Stimulated activated CD4-positive, alpha-beta T cell treated with anti-CD3 and anti-CD28 coated beads, TNF-alpha, amount 100 ng/mL, for 4 hours (primary cell): ENCODE measurements at places on chromosomes 7 and 10.

- DNase-seq: no peak
Measured at GRCh38 chr7:91657483-91658071, 222.9 kb downstream of the MTERF1 start.

- no peak for DNase-seq
Measured at GRCh38 chr10:80156216-80156615, 23.7 kb downstream of the PLAC9 start.

DNA sequence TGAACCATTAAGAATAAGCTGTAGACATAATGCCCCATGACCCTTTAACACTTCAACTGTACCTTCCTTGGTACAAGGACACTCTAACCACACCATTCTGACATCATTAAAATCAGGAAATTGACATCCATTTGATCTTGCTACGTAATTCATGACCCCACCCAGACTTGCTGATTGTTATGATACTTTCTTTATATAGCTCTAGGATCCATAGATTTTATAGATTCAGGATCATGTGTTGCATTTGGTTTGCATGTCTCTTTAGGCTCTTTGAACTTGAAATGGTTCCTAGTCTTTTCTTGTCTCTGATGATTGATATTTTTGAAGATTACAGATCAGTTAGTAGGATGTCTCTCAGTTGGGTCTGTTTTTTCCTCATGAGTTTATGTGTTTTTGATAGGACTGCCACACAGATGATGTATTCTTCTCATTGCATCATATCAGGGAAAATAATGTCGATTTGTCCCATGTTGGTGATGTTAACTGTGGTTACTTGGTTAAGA, 13.5 kb downstream of the CCM2 start:
- DNase-seq: no peak

- DNase-seq: no peak
Measured at GRCh38 chr10:64286533-64286932, 765.3 kb downstream of the REEP3 start.

- no peak for DNase-seq
Measured at GRCh38 chr7:120725376-120726039, 132.4 kb downstream of the TSPAN12 start.

DNA sequence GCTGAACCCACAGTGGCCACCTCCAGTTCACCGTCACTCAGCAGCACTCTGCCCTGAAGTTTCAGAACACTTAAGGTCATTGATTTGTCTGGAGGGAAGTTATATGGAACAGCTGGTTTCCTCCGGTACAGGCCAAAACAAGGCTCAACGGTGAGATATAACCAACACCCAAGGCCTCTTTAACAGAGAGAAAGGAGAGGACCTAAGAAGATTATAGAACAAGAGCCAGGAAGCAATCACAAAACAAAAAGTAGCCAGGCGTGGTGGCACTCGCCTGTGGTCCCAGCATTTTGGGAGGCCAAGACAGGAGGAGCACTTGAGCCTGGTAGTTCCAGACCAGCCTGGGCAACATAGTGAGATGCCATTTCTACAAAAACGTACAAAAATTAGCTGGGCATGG, 290.7 kb downstream of the SKIDA1 start:
- no peak for DNase-seq

DNA sequence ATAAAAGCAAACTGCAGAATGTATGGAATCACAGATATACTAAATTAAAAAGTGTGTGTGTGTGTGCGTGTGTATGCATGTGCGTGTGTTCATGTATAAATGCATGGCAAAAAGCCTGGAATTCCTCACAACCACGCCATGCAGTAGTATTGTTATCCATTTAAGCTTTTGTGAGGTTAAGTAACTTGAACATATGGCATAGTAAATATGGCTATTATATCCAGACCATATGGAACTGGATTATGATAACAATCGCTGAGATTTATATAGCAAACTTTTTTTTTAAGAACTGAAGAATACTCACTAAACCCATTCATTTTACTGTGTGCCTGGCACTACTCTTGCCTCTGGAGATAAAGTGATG, 22.3 kb upstream of the NANOS1 start:
- no peak for DNase-seq

- no peak for DNase-seq
Measured at GRCh38 chr7:94174956-94175355, 170.8 kb upstream of the BET1 start.

DNA sequence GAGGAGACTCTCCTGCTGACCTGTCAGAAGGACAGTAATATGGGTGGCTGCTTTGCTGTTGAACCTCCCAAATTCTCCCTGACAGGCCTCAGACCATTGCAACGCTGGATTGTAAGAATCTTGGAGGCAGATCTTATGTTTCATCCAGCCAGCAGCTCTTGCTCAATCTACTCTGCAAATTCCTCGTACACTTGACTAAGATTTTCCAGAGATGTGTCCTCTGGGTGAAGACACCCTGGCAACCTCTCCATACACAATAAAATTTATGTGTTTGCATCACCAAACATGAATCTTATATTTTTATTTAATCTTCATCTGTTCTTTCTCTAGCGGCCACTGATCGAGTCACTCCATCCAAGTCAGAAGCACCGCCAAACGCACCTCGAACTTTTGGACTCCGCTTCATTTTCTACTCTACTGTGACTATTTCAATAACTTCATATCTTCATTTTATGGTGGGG, 623.1 kb downstream of the ACTR3B start:
- no peak for DNase-seq
